ELR (cell line): ENCODE measurements at places on chromosomes 3 and 15.

GRCh38 chr3:23950293-23950692 is 5.2 kb downstream of the NR1D2 start:
- no peak for DNase-seq

GRCh38 chr3:60188803-60189202 is 1062.4 kb downstream of the FHIT start:
- no peak for DNase-seq

DNA sequence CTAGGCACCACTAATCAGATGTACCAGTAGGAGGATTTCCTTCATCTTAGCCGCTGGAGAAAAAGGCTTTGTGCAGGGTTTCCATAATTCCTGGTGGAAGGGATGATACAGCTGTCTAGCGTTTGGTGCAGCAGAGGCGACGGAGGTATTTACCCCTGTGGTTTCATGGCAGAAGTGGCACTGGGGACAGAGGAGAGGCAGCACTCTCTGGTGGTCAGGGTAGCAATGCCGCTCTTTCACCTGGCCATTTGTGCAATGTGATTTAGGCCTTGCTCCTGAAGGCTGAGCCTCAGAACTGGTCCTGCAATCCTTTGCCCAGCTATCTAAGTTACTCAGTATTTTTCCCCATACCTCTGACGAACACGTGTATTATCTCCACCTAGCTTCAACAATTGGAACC is 47.1 kb upstream of the BNIP2 start:
- DNase-seq = no peak

- DNase-seq = peak; percentile 64
Observed at GRCh38 chr15:49060710-49061495, 14.7 kb upstream of the SECISBP2L start.

- DNase-seq = no peak
Observed at GRCh38 chr15:93286446-93286845, 197.4 kb upstream of the RGMA start.

DNA sequence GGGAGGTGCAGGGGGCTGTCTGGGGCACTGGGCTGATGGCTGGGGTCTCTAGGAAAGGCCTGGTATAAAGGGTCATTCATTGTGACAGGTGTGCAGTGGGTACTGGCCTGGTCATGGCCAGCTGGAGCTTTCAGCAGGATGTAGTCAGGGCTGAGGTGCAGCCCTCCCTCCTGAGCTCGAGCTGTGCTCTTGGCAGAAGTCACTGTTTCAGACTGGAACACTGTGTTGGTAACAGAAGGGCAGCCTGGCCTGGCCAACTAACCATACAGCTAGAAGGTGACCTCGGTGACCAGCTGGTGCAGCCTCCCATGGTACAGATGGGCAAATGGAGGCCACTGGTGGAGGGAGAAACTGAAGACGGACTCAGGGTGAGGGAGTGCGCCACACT is 34.4 kb upstream of the LCTL start:
- no peak for DNase-seq

GRCh38 chr15:88013111-88013510 is 243.4 kb downstream of the NTRK3 start:
- no peak for DNase-seq

DNA sequence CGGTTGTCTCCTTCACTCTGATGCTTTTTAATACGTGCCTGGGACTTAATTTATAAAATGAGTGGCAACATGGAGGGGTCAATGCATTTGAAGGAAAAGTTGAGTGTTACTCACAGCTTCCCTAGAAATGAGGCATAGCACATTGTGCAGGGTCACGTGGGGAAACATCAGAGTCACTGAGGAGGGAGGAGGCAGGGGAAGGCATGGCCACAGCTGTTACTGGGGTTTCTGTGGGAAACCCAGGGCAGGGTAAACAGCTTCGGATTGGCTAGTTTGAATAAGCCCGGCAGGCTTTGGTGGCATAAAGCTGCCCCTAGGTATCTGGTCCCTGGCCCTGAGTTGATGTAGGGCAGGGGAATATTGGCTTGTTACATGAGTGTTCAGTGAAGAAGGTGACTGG is 98.9 kb upstream of the ST8SIA2 start:
- no peak for DNase-seq

GRCh38 chr3:139561959-139562676 is 22.6 kb upstream of the RBP1 start:
- DNase-seq = peak; percentile 27

GRCh38 chr15:34616613-34617012 is 33.2 kb upstream of the GOLGA8B start:
- peak; percentile 58 for DNase-seq
